RWPE2 (cell line): ENCODE measurements at places on chromosomes 3 and 15.

DNA sequence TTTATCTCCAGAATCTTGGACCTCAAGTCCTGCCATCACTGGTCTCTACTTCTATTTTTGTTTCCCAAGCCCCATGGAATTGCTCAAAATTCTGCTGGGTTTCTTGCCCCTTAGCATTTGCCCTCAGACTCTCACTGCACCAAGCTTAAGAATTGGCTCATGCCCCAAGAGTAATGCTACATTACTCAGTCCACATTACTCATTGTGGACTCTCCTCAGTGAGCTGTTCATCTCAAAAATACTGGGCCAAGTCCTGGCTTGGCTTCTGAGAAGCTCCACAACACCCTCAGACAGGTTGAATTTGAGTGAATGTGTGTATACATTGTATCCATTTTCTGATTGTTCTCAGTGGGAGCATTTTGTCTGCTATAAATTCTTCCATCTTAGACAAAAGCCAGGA is 364.4 kb upstream of the ARHGEF26 start:
- no peak for DNase-seq

- peak; percentile 56 for DNase-seq
Measured at GRCh38 chr3:185152410-185153170, at the start of gene C3orf70. Gene C3orf70 (minus strand): TSS chr3:185153060. CDS start chr3:185152823, 237 bp downstream.

DNA sequence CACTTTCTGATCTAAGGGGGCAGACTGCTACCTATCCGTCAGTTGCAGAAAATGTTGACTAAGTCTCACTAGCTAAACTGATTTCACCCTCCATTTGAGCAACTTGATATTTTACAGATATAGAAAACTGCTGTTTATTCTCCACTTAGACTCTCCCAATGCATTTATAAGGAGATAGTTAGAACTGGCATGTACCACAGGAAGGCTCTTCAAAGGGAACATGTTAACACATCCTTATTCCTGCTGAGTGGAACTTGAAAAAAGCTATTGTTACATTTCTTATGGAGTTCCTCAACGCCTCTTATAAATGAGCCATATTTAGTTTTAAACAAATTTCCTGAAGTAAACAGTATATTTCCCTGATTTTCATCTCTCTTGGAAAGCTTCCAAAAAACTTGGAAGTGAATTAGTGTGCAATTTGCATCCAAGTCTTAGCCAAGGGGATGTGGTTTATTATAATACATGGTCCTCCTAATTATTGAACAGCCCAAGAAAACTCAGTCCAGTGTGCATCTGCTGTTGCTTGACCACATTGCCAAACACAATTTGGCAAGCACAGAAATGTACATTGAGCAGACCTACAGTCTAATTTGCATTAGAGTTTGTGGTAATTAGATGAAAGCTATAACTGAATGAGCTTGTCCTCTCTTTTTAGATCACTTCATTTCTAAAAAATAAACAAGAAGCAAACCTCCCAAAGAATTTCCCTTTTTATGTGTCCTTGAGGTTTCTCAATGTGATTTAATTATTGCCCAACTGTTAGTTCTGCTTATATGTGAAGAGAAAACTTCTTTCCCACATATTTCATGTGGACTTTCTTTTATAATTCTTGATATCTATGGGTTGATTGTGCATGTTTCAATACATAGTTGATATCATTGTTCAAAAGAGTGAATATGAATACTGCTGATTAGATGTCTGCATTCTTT is 72.6 kb upstream of the DPH6 start:
- DNase-seq = no peak

DNA sequence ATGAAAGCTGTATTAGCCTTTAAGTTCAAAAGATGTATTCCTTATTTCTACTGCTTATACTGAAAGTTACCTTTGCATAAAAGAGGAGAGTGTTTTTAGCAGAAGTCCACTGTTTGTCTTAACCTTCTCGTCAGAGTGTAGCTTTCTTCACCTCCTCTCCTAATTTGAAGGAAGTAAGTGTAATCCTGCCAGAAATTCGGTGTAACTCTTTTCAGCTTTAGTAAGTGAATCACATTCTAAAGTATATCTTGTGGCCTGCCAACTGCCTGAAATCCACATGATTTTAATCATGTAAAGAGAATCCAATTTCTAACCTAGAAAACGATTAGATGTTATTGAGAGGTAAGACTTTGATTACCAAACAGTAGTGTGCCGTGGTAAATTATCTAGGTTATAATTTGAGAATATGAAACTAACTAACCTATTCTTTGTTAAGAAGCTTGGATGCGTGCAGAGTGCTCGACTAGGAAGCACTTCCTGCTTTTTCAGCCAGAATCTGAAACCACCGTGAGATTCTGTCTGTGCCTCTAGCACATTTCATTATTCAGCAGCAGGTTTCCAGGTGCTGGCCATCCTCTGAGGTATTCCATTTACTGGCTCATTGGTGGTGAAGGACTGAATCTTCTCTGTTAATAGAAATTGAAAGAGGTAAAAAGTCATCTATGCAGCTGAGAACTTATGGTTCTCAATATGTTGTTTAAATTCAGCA is 7.5 kb downstream of the GYG1 start:
- no peak for DNase-seq

GRCh38 chr3:110077093-110077492 is 739.7 kb upstream of the DPPA4 start:
- DNase-seq = no peak
